ENCODE measurements at places on chromosomes 7 and 10. TPM values are rescaled to one million over a fixed set of nuclear protein-coding genes. Genes with fewer than 3 reads are reported as not detected.

DNA sequence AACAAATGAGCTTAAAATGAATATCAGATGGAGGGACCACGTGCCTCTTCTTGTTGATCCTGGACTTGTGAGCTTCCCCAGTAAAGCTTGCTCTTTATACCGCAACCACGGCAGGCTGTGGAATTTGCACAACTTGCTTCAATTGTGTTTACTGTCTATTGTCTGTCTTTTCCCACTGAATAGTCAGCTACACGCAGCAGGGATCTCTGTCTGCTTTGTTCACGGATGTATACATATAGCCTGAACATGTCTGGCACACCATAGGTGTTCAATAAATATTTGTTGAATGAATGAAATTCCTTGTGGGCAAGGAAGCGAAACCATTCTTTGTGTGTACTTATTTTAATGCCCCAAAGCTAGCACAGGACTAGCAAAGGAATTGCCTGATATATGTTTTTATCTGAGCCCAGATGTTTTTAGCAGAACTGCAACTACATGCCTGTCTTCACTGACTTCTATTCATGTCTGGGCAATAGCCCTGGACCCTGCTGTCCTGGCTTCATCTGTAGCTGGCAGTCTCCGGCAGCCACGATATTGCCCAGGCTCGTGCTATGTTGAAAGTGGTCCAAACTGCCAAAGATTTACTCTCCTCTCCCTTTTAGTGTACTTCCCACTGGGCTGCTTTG lies 29.9 kb upstream of the IFRD1 start:
- no peak for DNase-seq

DNA sequence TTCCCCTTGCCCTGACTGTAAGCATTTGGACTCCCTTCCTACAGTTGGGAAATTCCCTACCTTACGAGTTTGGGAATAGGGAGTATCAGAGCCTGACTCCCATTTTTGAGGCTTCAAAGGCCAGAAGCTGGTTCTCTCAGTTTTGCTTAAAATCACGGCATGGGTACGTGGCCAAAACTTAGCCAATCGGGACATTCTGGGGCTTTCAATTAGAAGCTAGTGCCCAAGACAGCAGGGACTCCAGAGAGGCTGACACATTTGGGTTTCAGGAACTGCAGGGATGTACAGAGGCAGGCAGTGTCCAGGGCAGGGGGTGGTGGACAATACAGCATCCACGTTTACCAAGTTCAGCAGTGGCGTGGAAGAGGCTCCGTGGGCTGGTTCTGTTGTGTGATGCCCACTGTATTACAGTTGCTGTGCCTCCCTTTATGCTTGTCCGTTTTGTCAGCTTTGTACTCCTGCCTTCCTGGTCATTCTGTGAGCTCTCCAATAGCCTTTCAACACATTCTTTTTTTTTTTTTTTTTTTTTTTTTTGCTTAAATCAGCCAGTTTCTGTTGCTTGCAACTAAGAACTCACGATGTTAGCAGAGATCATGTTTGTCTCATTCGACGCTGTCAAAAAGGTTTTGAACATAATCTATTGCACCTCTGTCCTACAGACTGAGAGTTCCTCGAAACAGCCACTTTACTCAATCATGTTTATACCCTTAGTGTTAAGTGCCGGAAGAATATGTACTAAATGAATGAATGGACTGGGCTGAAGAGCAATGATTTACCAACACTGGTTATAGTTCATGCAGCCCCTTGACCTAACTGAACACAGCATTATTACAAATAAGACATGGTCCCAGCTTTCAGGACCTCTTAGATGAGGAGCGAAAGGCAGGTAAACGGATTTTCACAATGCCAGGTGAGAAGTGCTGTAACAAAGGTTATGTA lies 1.1 kb downstream of the GGCT start:
- DNase-seq, result no peak

Gene CRCP
- total RNA-seq, result 46.4 TPM

Gene BEND7
- total RNA-seq, result 7.6 TPM

DNA sequence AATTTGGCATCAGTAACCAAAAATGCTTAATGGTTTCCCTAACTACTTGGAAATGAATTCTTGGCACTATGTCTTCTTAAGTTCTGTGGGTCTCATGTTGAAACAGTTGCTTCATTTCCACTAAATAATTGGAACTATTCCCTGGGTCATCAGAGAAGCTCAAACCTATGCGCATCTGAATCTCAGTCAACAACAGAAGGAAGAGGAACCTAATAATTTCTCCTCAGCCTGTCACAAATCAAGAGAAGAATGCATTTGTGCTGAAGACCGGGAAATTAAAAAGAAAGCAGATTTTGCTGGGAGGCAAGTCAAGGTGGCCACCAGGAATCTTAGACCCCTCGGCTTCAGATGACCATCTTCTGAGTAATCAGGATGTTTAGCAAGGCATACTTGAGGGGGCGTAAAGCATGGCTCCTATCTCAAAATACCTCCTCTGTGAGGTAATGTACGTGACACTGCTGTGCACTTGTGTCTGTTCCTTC lies 41.4 kb downstream of the TOMM7 start:
- DNase-seq, result no peak

- DNase-seq, result no peak
Measured at GRCh38 chr7:116618338-116619128, 53.5 kb upstream of the MET start.

- no peak for DNase-seq
Measured at GRCh38 chr10:120156614-120157274, 264.2 kb downstream of the SEC23IP start.

Gene ZNF735
- total RNA-seq, result not detected

DNA sequence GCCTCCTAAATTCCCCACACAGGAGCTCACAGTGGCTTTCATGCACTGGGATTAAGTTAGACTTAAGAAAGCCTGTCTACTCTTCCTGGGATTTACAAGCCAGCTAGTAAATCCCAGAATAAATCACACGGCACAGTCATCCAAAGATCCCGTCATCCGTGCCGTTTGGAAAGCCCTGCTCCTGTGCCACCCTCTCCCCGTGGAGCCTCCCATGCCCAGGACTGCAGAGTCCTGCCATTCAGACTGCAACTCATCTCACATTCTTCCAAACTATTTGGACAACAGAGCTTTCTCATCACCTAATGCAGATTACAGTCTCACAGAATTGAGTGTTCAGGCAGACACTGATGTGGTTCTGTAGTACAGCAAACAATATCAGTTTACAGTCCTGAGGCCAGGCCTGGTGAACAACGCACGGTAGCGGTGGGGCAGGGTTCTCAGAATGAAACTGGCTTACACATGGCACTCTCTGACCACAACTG lies 166.5 kb downstream of the EGFR start:
- no peak for DNase-seq

Gene ECHDC3
- 5.8 TPM for total RNA-seq

DNA sequence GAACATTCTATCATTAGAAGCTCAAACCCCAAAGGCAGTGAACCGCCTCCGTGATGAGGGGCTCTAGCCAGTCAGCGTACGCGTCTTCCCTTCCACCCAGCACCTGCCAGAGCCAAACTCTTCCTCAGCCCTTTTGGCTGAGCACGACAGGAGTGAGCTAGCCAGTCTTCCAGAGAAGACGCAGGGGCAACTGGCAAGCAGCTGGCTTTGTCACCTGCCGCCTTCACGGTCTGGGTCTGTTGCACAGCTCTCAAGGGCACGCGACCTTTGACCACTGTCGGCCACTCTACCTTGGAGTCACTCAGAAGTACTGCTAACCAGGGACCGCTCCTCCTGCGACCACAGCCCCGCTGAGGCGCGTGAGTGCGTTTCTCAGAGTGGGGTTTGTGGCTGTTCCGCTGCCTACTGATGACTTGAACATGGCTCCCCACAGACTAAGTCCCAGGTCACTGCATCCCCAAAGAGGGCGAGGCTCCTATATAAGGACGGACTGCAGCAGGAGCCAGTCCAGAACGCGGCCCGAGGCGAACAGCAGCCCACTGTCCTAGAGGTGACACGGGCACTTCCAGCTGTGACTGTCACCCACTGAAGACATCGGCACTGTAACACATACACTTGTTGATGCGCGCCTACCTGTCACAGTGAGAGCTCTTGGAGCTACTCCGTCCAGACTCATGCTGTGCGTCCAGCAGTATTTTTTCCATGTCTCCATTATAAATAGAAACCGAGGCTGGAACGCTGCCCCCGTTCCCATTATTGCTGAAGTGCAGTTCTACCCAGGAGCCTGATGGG lies 8.4 kb downstream of the BNIP3 start:
- no peak for DNase-seq

Gene CHN2
- total RNA-seq, result 0.15 TPM

DNA sequence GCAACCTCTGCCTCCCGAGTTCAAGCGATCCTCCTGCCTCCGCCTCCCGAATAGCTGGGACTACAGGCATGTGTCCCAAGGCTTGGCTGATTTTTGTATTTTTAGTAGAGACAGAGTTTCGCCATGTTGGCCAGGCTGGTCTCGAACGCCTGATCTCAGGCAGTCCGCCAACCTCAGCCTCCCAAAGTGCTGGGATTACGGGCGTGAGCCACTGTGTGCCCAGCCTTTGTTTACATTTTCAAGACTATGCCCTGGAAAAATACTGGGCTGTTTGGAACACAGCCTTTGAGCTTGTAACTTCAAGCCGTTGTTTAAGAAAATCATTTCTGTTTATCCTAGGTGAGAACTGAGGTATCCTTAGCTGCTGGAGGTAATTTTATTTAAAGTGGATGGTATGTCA lies 1.9 kb downstream of the ZKSCAN1 start:
- no peak for DNase-seq

GRCh38 chr7:132240262-132240661 lies 336.0 kb downstream of the PLXNA4 start:
- DNase-seq, result no peak

DNA sequence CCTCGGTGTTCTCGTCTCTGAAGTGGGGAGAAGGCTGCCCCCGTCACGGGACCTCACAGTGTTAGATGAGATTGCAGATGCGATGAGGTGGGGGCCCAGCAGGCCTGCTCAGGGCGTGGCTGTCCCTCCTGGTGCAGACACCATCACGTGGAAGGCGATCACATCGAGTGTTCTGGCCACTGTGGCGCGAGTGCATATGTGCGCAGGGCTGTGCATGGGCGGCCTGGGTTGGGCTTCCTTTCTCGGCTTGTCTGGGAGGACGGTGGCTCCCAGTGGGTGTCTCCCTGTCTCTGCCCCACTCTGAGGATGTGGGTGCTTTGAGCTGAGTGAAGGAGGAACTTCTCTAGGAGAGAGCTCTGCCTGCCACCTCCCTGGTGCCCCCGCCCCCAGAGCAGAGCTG lies 83.1 kb downstream of the LHPP start:
- DNase-seq, result no peak

All from Panc1 (cell line).